ENCODE measurements at places on chromosomes 6 and 20.

GRCh38 chr6:37092923-37093727 lies 76.8 kb upstream of the PIM1 start:
- DNase-seq: no peak

DNA sequence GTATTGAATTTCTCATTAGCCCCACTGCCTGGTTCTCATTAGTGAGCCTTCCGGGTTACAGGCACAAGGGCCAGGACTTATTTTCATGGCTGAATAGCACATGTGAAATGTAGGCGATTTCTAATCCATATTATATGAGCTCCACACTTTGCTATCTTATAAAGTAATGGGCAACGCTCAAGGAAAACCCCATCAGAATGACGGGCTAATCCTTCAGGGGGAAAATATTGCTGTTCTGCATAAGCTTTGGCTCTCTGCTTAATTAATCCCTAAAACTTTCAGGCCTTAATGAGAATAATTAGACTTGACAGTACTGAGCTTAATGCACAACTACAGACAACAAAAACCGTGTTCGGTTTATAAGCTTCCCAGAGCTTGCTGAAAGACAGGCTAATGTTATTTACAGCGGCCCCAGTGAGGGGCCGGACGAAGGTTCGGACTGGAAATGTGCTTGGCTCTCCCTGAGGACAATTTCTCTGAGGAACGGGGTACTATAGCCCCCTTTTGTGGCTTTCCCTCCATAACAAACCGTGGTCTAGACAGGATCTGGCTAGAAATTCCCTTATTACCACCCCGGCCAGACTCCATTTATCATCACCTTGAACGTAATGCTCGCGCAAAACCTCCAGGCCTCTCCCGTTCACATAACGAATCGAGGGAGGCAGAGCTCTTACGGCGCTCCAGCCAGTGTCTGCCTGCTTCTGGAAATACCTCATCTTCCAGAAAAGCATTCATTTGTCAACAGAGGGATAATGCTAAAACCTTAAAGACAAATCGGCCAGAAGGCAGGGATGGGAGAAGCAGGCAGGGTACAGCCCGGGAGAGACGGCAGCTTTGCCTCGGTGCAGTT lies 164.5 kb downstream of the CD83 start:
- DNase-seq: no peak

DNA sequence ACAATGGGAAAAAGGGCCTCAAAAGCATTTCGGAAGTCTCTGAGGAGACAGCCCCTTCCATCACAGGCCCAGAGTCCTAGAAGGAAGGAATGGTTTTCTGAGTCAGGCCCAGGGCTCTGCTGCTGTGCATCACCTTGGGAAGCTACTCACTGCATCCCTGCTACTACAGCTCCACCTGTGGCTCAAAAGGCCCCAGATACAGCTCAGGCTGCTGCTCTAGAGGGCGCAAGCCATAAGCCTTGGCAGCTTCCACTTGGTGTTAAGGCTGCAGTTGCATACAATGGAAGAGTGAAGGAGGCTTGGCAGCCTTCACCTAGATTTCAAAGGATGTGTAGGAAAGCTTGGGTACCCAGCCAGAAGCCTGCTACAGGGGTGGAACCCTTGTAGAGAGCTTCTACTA lies 54.8 kb downstream of the MEI4 start:
- DNase-seq: no peak

DNA sequence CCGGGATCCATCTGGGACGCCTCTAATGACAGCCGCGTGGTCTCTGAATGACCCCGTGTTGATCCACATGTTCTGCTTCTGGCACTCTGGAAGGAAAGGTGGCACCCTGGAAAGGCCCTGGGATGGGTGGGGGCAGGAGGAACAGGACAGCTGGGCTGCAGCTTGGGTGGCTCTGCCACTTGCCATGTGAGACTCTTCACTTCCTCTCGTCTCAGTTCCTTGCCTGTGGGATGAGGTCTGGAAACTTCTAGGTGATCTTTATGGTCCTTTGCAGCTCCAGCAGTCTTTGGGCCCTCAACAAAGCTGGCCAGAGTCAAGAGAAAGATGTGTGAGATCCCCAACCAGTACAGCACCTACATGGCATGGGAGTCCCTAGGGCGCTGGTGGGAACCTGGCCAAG lies 26.5 kb downstream of the PPP1R3G start:
- no peak for DNase-seq

DNA sequence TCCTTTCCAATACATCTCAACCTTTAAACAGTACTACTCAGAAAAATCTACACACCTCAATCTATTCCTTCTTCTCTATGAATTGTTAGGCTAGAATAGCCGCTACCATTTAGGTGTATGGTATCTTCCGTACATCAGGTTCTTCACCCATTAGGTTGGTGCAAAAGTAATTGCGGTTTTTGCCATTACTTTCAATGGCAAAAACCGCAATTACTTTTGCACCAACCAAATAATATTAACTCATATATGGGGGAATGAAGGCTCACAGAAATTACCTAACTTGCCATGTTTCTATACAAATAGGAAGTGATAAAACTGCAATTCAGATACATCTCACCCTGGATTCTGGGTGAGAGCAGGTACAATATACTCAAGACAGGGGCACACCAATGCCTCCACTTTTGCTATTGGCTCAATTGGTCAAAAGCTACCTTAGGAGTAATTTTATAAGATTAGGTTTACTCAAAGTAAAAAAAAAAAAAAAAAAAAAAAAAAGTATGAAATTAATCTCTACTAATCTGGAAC lies 37.7 kb upstream of the ARHGAP18 start:
- DNase-seq: no peak

DNA sequence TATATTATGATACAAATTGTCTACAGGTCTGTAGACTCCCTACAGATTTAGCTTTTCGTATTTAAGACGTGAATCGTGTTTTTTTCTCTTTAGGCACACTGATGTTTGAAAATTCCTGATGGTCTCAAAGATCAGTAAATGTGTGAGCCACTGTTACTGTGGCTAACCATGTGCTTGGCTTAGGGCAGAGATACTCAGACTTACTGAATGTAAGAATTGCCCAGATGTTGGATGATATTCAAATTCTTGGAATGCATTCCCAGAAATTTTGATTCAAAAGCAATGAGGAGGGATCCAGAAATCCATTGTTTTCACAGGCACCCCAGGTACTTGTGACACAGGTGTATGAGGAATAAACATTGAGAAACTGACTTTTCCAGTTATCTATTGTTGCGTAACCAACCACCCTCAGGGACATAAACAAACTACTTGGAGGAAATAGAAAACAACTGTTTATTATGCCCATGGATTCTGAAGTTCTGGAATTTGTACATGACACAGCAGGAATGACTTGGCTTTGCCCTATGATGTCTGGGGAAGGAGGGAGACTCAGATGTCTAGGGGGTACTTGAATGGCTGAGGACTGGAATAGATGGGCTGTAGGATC lies 339.6 kb upstream of the CITED2 start:
- DNase-seq: peak; percentile 12

DNA sequence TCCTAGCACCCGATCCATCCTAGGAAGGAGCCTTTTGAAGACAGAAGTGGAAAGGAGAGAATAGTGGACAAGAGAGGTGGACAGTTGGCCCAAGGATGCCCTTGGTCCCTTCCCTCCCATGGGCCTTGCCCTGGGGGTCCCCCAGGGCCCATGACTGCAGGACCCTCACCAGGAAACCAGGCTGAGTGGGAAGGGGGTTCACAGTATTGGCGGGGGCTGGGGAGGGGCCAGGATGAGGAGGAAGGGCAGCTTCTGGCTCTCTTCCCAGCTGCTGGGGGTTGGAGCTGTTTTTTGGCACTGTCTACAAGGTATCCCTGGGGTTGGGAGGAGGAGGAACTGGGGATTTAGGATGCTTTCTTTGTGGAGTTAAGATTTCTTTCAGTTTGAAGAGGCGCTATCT lies 4.0 kb upstream of the DSN1 start:
- no peak for DNase-seq

DNA sequence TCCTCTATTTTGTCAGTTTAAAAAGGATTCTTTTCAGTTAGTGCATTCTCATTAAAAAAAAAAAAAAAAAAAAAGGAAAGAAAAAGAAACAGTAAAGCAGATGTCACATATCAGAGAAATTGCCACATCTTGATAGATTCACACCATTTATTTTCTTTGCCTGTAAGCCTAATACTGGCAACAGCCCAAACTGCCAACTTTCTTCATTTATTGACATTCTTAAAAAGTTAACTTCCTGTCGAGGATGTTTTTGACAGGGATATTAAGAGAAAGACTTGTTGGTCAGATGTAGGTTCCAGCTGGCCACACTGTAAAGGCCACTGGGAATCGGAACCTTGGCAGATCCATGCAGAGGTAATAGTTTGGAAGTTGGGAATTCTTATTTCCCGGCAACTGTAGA lies 332.6 kb downstream of the NRN1 start:
- DNase-seq: no peak

DNA sequence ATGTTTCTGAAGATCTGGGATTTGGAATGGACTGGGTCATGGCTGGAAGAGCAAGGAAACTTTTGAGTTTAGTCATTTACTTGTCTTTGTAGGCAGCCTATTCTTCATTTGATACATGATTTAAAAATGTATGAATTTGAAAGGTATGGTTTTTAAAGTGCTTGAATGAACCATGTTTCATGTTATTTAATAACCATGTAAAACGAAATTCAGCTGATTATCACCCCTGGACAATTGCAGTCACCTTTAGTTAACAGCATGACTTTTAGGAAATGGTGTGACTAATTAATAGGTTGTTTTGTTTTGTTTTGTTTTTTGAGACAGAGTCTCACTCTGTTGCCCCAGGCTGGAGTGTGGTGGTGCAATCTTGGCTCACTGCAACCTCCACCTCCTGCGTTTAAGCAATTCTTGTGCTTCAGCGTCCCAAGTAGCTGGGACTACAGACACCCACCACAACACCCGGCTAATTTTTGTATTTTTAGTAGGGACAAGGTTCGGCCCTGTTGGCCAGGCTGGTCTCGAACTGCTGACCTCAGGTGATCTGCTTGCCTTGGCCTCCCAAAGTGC lies 2.1 kb downstream of the STX11 start:
- DNase-seq: no peak

DNA sequence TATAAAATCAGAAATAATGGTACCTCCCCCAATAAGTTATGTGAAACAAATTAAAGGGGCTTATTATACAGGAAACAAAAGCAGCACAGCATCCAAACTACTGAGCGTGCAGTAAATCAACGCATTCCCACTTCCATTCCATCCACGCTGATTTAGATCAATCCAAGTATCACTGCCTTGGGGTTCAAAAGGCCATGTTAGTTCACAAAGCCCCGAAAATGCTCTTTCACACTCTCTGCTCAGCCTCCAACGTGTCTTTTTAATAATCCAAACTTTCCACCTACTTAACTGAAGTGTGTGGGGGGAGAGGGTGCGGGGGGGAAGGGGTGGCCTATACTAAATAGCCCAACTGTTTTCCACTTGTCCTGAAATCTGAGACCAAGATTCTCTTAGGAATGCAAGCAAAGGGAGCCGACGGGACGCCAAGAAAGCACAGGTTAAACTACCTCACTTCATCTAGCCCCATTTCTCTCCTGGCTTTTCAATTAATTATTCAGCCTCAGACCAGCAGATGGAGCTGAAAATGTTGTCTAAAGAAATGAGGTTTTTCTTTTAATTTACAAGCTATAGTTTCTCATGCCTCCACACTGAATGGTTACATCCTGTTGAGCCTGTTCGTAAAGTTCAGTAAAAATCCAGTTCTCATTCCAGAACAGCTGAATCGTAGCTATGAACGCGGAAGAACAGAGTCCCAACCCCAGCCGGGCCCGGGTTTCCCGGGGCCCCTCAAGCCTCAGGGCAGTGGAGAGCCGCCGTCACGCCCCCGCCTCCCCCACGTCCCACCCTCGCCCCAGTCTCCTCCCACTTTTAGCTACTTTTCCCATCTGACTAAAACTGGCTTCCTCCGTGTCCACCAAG lies 1.0 kb upstream of the NXT1 start:
- DNase-seq: peak; percentile 89
